ENCODE measurements at places on chromosomes 2 and 18.

GRCh38 chr2:30530346-30530745, 83.3 kb downstream of the LCLAT1 start:
- no peak for DNase-seq

GRCh38 chr2:85131116-85131515, 2.1 kb upstream of the TCF7L1 start:
- no peak for DNase-seq

- no peak for DNase-seq
Observed at GRCh38 chr2:137764646-137765045, 199.6 kb upstream of the HNMT start.

DNA sequence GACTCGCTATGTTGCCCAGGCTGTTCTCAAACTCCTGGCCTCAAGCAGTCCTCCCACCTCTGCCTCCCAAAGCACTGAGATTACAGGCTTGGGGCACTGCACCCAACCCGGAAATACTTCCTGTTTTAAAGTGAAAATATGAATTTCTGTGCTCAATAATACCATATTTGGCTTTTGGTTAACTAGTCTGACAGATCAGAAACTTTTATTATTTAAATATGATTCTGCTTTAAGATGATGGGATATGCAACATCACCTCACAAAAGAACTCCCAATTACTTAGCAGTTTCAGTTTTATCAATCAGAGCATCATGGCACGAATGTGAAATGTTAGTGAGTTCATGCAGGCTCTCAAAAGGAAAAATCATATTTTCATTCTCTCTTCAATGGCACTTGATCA, 120.6 kb downstream of the PTRHD1 start:
- no peak for DNase-seq

GRCh38 chr18:23951206-23951605, 63.3 kb upstream of the TTC39C start:
- no peak for DNase-seq

DNA sequence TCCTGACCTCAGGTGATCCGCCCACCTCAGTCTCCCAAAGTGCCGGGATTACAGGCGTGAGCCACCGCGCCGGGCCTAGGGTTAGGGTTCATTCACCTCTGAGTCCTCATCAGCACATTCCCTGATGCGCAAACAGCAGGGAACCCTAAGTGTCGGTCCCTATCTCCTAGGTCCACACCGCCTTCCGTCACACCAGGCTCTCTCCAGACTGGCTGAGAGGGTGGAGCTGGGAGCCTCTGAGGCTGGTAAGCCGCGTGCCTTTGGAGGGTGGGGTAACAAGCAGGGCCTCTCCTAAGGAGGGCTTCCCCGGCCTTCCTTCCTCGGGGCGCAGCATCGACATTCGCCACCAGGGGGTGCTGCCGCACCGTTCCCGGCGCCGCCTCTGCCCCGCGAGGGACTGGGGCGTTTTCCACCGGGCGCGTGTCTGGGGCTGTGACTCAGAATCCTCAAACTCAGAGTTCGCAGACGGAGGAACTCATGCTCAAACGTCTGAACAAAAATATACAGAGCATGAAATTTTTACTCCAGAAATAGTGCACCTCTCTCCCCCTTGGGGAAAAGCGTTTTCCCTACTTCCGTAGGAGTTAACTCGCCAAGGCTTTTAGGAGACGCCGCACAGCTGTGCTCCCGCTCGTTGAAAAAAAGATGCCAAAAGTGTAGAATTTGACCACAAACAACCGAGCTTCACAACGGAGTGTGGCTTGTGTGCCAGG, 63.9 kb upstream of the ASAP2 start:
- DNase-seq: peak; percentile 69

DNA sequence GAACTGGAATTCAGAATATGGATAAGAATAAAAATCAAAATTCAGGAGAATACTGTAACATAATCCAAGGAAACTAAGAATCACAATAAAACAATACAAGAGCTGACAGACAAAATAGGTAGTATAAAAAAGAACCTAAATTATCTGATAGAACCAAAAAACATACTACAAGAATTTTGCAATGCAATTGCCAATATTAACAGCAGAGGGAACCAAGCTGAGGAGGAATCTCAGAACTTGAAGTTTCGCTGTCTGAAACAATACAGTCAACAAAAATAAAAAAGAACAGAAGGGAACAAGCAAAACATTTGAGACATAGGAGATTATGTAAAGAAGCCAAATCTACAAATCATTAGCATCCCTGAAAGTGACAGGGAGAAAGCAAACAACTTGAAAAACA, 84.1 kb upstream of the GALNT13 start:
- DNase-seq: no peak

Measured in stimulated activated CD8-positive, alpha-beta memory T cell treated with anti-CD3 and anti-CD28 coated beads, Interleukin-7, amount 100 ng/mL, for 1 hour (primary cell).